ENCODE measurements at places on chromosomes 11 and 22. TPM values are rescaled to one million over a fixed set of nuclear protein-coding genes. Genes with fewer than 3 reads are reported as not detected.
A peak's percentile ranks its signal among the peaks of the same experiment; 100 is the strongest.

The IGSF22 gene
- not detected for total RNA-seq

The OTUB1 gene
- 61.7 TPM for total RNA-seq

The CASP5 gene
- not detected for total RNA-seq

The SLC5A1 gene
- not detected for total RNA-seq

DNA sequence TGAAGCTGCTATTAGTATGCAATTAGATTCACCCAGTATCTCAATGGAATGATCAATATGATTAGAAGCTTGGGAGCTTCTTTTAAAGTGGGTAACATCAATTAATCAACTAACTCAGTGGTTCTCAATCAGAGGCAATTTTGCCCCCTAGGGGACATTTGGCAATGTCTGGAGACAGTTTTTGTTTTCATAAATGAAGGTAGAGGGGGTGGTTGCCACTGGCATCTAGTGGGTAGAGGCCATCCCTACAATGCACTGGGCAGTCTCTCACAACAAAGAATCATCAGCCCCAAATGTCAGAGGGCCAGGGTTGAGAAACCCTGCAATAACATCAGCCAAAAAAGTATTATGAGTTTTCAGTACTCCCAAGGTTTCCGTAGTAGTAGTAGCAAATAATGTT is 5.9 kb upstream of the AMOTL1 start:
- peak; percentile 65 for DNase-seq

GRCh38 chr11:10540546-10540914 is 457 bp downstream of the RNF141 start:
- DNase-seq, result no peak

DNA sequence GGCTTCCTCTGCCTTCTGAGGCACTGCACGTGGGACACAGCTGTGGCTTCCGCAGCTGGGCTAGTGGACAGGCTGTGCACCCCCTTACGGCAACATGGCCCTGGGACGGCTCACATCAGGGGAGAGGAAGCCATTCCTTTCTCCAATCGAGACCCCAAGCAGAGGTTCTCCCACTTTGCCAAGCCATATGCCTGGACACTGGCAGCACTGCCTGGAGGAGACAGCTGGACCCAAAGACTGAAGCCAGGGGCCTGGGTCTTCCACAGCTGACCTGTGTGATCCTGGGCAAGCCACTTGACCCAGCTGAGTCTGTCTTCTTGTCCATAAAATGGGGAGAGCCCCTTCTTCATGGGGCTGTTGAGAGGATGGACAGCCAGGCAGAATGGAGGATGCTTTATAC is 65.4 kb downstream of the SHISAL1 start:
- DNase-seq, result no peak

DNA sequence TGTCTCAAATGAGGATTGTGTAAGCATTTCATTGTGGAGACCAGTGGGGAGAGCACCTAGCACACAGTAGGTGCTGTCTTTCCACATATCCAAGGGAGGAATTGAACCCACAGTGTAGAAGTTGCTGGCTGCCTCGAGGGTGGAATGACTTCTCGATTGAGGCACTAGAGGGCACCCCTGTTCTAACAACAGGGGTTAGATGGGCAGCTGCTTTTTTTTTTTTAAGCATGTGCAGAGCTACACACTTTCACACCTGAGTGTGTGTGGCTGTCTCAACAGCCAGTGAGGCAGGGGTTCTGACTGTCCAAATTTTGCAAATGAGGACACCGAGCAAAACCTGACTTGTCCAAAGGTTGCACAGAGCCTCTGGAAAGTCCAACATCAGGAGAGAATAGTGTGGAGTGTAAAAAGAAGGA is 118.2 kb upstream of the CRYBB3 start:
- DNase-seq, result peak; percentile 80

GRCh38 chr11:89405629-89406028 is 85.5 kb downstream of the NOX4 start:
- peak; percentile 69 for DNase-seq

DNA sequence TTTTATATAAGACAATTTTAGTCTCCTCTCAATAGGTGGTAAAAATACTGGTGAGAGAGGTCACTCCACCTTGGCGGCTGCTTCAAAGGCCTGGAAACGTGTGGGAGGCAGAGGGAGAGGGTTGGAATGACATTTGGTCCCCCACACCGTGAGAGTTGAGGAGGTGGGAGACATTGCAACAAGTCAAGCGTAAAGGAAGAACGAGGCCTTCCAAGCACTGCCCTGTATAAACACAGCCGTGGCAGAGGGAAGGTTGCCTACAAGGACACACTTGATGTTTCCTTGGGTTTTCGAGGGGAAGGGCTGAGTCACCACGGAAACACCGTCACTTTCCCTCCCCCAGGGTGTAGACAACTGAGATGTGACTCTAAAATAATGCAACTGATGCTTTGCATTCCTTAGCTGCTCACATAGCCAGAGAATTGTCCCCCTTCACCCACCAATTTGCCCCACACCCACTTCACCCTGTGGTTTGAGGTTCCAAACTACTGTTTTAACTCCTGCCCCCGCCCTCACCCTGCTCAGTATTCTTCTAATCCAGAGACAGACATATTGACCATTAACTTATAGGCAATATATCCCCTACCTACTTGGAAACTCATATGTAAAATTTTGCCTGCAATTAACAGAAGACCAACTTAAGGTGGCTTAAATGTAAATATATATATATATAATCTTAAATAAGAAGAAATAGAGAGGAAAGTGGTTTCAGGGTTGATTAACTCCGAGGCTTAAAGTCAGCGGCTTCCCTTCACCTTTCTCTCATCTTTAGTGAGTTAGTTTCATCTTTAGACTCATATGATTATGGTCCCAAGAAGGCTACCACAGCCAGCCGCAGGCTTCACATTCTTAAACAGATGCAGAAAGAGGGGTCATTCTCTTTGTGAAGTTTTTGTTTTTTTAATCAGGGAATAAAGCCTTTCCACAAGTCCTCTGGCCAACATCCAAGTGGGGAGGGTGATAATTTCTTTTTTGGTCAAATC is 54.1 kb upstream of the BDNF start:
- DNase-seq, result peak; percentile 58

DNA sequence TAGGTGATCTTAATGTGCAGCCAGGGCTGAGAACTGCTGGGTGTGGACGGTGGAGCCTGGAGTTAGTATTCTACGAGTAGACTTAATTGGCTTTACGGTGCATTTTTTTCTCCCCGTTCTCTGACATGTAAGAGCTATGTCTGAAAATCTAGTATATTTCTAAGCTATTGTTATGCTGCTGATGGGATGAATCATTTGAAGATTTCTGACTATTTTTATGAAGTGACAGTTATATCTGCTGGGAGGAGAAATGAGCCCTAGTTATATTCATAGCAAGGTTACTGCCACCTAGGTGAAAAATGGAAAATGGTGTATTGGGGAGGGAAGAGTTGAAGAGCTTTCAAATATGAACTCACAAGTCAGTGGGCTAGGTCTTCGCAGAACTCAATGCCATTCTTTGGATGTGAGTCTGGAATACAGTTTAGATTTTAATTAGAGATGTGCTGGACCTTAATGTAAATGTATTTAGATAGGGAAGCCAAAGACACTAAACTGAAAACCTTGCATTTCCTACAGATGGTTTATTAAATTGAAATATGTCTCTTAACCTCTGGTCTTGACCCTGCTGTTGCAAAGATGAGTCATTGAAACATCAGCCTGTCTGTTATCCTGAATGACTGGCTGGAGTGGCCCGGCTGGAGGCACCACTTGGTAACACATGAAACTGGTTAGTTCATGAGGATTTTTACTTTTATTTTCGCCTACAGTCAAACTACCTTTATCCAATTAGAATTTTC is 293.7 kb downstream of the DDX10 start:
- DNase-seq, result no peak

DNA sequence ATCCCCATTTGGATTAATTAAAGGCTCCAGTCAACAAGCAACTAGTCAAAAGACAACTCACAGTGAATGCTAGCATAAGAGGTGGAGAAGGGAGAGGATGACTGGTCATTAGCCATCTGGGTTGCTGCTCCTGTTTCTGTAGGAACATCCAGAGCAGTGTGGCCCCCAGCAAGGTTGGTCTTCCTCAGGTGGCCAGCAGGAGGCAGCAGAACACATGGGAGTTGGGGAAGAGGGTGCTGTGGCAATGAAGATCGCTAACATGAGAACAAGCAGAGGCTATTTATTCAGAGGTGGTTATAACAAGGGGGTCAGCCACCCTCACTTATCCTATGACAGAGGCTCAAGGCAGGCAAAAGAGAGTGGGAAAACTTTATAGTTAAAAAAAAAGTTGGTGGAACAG is 21.3 kb downstream of the IZUMO1R start:
- peak; percentile 95 for DNase-seq

- DNase-seq, result no peak
Measured at GRCh38 chr11:114270531-114271270, 25.5 kb upstream of the NNMT start.

DNA sequence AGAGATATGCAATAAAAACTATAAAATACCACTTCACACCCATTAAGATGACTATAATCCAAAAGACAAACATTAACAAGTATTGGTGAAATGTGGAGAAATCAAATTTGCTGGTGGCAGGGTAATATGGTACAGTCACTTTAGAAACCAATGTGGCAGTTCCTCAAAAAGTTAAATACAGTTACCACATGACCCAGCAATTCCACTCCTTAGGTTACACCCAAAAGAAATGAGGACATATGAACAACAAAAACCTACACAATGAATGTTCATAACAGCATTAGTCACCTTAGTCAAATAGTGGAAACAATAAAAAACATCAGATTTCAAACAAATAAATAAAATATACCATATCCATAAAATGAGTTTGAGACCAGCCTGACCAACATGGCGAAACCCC is 52.6 kb downstream of the RDX start:
- no peak for DNase-seq

- DNase-seq, result peak; percentile 95
Measured at GRCh38 chr22:50530877-50531545, 1.2 kb upstream of the TYMP start.

DNA sequence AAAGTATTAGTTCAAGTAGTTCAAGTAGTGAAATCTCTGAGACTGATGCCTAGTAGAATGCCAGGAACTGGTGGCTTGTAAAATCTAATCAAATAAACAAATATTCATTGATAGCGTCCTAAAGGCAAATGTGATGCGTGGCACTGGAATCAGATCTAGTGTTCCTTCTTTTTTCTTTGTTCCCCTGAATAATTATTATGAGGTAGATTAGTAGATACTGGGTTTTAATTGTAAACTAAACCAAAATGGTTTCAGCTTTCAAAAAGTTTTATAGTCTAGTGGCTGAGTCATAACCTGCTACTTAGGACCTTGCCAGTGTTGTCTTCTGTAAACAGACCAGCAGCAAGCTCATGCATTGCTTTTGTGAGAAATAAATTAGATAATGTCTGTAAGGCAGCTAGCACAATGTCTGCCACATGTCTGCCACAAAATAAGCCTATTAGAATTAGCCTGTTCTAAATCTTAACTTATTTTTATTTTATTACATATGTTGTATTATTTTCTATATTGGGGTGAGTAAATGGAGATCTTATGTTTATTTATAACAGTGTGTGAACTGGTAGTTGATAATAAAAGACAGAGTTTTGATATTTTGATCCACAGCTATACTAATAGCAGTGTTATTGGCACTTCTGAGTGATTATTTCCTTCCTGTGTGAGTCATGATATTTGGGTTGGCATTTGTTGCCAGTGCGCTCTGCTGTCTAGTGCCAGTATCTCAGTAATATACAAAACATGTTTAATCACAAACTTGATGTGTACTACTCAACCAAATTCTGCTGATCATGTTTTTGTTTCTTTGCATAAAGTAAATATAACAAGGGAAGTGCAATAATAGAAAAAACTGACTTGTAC is 135.7 kb downstream of the TMEM135 start:
- no peak for DNase-seq

DNA sequence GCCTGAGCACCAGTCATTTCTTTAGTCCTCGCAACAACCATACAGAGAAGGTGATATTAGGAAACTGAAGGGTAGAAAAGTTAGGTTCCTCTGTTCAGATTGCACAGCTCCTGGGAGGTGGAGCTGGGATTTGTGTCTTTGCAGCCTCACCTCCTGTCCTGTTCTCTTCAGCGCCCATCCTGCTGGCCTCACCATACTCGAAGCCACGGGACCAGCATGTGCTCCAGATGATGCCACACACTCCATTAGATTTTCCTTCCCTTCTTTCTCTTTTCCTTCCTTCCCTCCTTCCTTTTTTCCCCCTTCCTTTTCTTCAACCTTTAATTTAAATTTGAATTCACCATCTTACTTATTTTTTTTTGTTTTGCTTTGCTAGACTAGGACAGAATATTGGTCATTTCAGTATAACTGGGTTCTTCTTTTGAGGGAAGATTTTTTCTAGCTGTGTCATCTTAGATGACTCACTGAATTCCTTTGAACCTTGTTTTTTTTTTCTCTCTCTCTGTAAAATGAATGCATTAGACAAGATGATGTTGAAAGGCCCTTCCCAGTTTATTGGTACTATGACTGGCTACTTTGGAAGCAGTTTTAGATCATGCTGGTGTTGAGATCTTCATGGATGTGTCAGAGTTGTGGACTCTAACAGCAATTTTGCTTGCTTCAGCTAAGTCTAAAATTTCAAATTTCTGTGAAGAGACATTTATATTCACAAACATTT is 662.5 kb upstream of the TENM4 start:
- no peak for DNase-seq

- DNase-seq, result no peak
Measured at GRCh38 chr11:8252388-8252787, 11.3 kb downstream of the LMO1 start.

DNA sequence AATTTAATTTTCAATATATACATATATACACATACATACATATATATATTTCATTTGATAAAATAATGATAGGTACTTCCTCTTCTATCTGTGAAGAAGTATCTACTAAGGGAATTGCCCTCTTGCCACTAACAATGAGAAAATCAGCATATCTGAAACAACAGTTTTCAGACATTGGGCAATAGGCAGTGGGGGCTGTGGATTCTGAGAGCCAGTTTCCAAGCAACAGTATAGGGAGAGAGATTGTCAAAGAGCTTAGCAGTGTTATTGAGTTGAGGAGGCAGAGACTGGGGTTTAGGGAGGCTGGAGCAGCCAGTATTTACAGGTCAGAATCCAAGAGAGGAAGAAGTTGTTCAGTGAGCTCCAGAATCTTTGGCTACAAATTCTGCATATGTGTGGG is 119.3 kb downstream of the ARFGAP2 start:
- no peak for DNase-seq

DNA sequence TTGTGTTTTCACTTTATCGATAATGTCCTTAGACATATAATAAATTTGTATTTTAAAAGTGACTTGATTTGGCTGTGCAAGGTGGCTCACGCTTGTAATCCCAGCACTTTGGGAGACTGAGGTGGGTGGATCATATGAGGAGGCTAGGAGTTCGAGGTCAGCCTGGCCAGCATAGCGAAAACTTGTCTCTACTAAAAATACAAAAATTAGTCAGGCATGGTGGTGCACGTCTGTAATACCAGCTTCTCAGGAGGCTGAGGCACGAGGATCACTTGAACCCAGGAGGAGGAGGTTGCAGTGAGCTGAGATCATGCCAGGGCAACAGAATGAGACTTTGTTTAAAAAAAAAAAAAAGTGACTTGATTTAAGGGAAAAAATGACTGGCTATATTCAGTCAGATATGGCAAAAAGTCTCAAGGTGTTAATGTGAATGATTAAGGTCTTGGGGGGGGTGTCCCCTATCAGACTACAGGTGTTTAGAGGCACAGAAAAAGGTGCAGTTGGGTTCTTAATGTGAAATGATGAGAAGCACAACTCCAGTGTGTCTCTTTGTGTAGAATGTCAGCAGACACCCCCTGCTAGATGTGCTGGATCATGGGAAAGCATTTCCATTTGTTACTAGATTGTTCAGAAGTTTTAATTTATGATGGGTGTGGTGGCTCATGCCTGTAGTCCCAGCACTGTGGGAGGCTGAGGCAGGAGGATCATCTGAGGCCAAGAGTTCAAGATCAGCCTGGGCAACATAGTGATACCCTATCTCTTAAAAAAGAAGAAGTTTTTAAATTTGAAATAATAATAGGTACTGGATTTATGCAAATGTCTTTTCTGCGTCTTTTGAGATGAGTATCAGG is 17.0 kb downstream of the NEAT1 start:
- DNase-seq, result peak; percentile 64

Measured in Karpas-422 (cell line).